ENCODE measurements at places on chromosomes 1 and 21.

DNA sequence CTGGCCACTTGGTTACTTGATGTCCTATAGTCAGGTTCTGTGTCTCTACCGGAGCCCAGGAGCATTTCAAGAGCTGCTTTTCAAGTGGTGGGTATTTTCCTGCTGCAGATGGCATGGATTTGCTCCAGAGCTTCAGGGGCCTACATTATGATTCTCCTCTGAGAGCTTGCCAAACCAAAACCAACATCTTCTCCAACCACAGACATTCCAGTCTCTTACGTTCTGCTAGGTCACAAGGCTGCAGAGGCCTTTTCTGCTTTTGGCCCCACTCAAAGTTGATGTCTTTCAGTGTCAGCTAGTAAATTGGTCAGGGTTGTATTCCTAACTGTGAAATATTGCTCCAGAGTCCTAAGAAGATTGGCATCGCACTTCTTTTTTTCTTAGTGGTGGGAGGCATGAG, 14.7 kb upstream of the AQP10 start:
- no peak overlapping the region for H3K27ac ChIP-seq
- H3K27me3 ChIP-seq: no peaks in the 10 kb centered on the region
- H3K4me1 ChIP-seq: peaks cover 2% of the 10 kb centered on the region
- no peak overlapping the region for H3K4me3 ChIP-seq

GRCh38 chr1:60898987-60899386, 183.4 kb upstream of the NFIA start:
- DNase-seq: peak; percentile 12
- no peak overlapping the region for H3K27ac ChIP-seq
- H3K4me1 ChIP-seq: peaks cover 2% of the 10 kb centered on the region
- H3K27me3 ChIP-seq: peaks cover 3% of the 10 kb centered on the region
- H3K36me3 ChIP-seq: no peaks in the 10 kb centered on the region

DNA sequence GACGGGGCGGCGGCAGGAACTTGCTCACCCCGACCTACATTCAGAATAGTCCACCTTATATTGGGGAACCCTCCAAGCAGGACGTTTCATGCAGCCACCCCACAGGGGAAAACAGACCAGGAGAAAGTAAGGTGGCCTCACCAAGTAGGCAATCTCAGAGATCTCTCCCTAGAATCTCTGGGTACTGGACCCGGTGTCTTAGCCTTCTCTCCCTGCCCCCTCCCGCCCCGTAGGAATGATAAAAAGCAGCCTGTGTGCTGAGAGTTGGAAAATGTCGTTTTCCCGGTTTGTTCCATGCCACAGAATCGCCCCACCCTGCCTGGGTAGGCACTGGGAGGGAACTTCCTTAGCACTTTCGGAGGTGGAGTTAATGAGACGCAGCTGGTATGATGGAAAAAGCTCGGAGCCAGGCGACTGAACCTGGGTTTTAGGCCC, 789 bp upstream of the PTPN14 start:
- no peaks in the 10 kb centered on the region for H3K36me3 ChIP-seq
- peak overlapping the region; percentile 65 for H3K4me3 ChIP-seq

- H3K4me1 ChIP-seq: peaks cover 2% of the 10 kb centered on the region
- no peaks in the 10 kb centered on the region for H3K36me3 ChIP-seq
- DNase-seq: no peak
- peaks cover 9% of the 10 kb centered on the region for H3K27me3 ChIP-seq
- H3K4me3 ChIP-seq: no peak overlapping the region
- no peak overlapping the region for H3K27ac ChIP-seq
These were observed 1.5 kb downstream of the PTGFRN start for GRCh38 chr1:116911188-116911553.

Data from activated naive CD8-positive, alpha-beta T cell treated with anti-CD3 and anti-CD28 coated beads for 36 hours (primary cell).